Upper lobe of left lung (tissue), 6 donors: ENCODE measurements at places on chromosomes 2 and 18.

- H3K4me1 ChIP-seq, result peaks cover 5% of the 10 kb centered on the region
- no peak overlapping the region for H3K4me3 ChIP-seq
- no peak overlapping the region for H3K27ac ChIP-seq
- no peak for DNase-seq
- no peaks in the 10 kb centered on the region for H3K36me3 ChIP-seq
These were observed 9.9 kb downstream of the OBSL1 start for GRCh38 chr2:219561179-219562048.

- H3K36me3 ChIP-seq, result no peaks in the 10 kb centered on the region
- no peak for DNase-seq
- H3K27me3 ChIP-seq, result no peaks in the 10 kb centered on the region
These were observed 110.3 kb downstream of the SMAD7 start for GRCh38 chr18:48840491-48840877.

DNA sequence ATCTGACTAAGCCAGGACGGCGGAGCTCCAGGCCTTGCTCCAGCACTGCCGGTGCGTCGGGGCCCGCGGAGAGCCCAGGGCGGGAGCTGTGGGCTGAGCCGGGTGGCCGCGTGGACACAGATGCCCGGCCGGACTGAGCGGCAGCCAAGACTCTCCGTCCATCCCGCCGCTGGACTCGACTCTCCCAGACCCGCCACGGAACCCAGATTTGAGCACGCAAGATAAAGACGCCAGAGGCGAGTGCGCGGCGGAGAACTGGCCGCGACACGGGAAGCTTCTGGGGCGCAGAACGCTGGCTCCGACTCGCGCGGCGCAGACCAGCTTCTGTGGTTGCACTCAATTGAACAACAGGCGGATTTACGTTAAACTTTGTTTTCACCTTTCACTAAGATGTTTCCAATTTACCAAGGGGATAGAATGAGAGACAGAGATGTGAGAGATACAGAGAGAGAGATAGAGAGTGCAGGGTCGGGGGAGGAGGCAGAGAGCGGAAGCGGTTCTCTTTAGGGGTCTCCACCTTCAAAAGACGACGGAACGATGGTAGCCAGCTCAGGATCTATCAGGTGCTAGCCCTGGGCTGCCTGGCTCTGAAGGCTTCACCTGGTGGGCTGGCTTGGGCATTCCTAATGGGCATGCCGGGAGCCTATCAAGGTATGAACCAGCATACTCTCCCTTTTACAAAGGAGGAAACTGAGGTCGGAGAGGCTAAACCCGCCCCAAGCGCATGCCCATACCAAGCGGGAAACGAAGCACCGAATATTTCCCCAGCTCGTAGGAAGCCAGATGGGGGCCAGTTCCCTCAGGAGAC, 10.4 kb upstream of the EN1 start:
- H3K4me1 ChIP-seq, result peaks cover 18% of the 10 kb centered on the region
- H3K27me3 ChIP-seq, result peaks cover 68% of the 10 kb centered on the region
- H3K4me3 ChIP-seq, result no peak overlapping the region
- H3K36me3 ChIP-seq, result no peaks in the 10 kb centered on the region
- DNase-seq, result no peak

- no peak overlapping the region for H3K4me3 ChIP-seq
- no peaks in the 10 kb centered on the region for H3K4me1 ChIP-seq
- no peak overlapping the region for H3K27ac ChIP-seq
These were observed 635.4 kb downstream of the EPHA4 start for GRCh38 chr2:220936641-220937197.

- DNase-seq, result no peak
- H3K4me1 ChIP-seq, result no peaks in the 10 kb centered on the region
- H3K36me3 ChIP-seq, result no peaks in the 10 kb centered on the region
These were observed 108.8 kb downstream of the FARSB start for GRCh38 chr2:222547083-222547482.

DNA sequence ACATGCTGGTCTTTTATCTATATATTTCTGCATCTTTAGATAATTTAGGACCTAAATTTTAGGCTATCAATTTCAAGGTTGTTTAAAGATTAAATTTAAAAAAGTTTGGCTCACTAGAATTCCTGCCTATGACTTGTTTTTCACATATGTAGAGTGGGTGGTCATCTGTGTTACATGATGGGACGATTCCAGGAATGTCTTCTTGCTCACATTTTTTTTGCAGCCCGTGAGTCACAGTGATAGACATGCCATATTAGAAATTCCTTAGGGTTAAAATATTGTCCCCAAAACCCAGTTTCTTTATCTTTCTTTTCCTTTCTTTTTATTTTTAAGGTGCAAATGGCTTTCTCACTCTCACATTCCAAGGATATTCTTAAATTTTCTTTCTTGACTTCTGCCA, 652.0 kb downstream of the PLCL1 start:
- no peak overlapping the region for H3K27ac ChIP-seq
- H3K4me1 ChIP-seq, result no peaks in the 10 kb centered on the region
- no peaks in the 10 kb centered on the region for H3K36me3 ChIP-seq
- no peak for DNase-seq
- no peak overlapping the region for H3K4me3 ChIP-seq

GRCh38 chr2:72892506-72893173, 5.4 kb downstream of the SPR start:
- DNase-seq, result peak; percentile 70
- H3K4me1 ChIP-seq, result peaks cover 19% of the 10 kb centered on the region
- no peak overlapping the region for H3K27ac ChIP-seq
- no peaks in the 10 kb centered on the region for H3K27me3 ChIP-seq
- peaks cover 27% of the 10 kb centered on the region for H3K36me3 ChIP-seq
- H3K4me3 ChIP-seq, result no peak overlapping the region
